ENCODE measurements at places on chromosomes 2 and 18.
A peak's percentile ranks its signal among the peaks of the same experiment; 100 is the strongest.

DNA sequence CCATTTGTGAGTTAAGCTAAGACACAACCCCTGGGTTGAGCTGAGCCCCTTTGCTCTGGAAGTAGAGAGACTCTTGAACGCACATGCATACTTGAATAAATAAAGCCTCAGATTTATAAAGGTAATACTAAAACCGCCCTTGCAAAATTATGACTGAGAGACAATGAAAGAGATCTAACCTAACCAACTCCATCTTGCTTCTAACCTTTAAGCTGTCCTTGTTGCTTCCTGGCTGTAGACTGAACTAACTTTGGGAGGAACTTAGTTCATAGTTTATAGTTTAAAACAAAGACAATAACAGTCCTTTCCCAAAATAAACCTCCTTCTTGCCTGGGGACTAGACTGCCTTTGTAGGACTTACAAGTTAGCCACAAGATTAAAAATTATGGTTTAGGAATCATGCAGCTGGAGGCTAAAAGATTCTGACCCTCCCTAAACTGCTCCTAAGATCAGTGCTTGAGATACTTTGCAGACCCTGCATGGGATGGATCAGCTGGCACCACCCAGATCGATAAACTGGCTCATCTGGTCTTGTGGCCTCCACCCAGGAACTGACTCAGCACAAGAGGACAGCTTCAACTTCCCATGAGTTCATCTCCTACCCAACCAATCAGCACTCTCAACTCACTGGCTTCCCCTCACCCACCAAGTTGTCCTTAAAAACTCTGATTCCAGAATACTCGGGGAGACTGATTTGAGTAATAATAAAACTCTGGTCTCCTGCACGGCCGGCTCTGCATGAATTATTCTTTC is 240.2 kb upstream of the SLC14A2 start:
- no peak for DNase-seq

DNA sequence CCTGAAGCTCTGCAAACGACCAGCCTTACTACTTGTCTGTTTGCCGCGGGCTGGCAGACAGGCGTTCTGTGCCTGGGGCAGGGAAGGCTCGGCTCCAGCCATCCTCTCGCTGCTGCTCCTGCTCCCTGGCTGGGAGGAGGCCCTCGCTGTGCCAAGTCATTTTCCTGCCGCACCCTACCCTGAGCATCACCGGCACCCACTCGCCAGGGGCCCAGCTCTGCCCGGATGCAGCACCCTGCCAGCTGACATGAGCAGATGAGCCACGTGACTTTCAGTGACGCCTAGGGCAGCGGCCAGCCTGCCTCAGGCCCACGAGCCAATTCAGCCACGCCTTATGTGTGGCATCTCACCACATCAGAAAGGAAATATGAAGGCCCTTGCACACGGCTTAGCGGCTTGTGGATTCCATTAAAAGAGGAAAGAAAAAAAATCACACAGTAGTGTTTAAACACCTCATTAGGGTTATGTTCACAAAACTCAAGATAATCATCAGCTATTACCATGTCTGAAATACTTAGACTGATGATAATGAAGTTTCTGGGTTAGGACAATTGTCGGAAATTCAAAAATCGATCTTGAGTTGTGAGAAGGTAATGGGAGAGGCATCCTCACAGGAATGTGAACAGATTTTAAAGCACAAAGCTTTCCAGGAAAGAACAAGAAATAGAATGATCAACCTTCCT is 250.5 kb downstream of the TWIST2 start:
- no peak for DNase-seq

DNA sequence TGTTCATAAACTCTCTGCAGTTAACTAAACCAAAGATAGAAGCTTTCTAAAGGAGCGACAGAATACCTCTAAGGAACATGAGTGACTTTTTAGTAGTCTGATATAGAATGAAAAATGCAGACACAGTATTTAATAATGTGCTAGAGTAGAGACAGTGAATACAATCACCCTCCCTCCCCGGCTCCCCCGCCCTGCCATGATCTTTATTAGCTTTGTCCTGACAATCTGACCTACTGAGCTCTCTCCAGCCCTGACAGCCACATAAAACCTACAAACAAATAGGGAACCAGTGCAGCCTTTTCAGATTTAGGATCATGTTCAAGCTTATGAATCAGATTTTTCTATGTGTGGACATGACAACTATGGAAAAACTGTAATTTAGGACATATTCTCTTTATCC is 777.6 kb upstream of the FANCL start:
- no peak for DNase-seq

DNA sequence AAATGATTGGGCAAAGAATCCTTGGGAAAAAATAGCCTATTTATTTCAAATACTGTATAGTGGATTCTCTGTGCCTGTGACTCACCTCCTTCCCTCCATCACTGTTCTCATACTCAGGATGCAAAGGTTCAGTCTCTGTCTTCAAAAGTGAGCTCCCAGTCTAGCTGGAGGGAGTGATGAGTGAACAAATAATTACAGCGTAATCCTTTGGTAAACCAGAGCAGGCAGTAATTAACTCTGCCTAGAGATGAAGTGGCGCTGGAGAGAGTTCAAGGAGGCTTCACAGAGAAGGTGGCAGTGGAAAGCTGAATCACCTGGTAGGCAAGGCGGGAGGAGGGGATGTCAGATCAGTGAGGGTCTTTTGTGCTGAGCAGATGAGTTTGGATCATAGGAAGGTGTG is 6.5 kb downstream of the DGUOK start:
- DNase-seq: no peak

DNA sequence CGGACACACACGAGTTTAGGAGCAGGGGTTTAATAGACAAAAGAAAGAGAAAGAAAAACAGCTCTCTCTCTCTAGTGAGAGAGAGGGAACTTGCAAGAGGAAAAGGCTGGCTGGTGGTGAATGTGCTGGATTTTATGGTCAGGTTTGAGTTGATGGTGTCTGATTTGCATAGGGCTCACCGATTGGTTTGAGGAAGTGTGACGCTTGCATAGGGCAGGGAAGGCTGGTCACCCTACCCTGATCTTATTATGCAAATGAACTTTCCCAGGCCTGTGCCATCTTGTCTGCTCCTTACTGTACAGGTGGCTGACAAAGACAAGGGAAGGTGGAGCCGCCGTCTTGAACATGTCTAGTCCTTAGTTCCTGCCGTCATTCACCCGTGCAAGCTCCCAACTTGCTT is 408.9 kb downstream of the RIT2 start:
- no peak for DNase-seq

DNA sequence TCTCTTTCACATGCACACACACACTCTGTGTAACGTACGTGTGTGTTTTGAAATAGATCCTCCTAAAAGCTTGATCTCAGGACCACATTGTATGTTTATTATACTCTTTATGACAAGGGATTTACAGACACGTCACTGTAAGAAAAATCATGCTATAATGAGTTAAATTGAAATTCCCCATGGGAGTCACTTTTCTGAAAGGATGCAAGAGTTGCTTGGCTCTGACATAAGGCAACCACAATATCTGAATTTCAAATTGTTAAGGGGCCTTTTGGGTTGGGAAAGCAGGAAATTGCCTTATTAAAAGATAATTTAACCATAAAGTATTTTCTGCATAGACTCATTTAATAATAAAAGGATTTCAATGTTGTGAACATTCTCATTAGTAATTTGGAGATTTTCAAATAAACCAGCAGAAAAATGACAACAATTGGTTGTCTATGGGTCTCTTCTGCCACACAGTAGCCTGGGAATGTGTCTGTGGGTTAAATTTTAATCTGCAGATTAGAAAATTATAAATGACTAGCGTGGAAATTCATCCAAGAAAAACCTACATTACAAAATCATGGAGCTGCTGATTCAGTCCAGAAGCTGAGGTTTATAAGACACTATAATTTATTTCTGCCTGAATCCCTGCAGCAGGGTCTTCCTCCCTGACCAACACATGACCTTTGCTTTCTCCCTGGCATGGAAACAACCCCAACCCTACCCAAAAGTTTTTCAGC is 75.9 kb upstream of the PID1 start:
- no peak for DNase-seq

DNA sequence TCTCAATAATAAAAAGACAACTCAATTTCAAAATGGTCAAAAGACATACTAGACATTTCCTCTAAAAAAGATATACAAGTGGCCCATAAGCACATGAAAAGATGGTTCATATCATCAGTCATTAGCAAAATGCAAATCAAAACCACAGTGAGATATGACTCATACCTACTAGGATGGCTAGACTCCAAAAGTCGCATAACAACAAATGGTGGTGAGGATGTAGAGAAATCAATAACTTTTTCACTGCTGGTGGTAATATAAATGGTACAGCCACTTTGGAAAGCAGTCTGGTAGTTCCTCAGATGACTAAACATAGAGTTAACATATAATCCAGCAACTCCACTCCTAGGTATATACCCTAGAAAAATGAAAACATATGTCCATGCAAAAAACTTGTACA is 242.3 kb upstream of the NOL4 start:
- DNase-seq: no peak

GRCh38 chr2:176936410-176936809 is 276.2 kb upstream of the HNRNPA3 start:
- no peak for DNase-seq

GRCh38 chr2:127095784-127096183 is 11.2 kb downstream of the BIN1 start:
- no peak for DNase-seq

DNA sequence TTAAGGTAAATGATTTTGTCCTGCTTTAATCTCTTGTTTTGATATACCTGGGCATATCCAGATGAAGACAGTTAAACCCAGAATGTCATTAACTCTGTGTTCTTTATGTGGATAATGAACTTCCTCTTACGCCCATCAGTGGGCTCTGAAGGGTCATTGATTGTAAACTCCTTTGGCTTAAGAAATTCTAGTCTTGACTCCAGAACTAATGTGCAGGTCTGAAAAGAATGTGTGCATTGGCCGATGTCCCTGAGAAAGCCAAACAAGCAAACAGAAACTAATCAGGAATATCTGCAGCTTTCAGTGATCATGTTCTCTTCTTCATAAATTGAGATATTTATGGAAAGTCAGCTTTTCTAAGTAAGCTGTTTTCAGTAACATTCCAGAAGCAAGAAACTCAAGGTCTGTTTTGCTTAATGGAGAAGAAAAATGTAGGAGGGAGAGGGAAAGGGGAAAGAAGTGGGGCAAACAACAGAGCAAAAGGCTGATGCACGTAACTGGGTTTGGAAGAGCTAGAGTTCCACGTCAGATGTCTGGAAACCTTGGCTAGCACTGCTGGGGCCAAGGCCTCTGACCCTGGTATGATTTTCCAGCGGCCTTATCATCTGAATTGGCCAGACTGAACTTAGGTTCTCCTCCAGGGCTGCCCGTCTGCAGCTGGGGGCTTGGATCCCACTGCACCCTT is 61.3 kb upstream of the FHL2 start:
- no peak for DNase-seq

- peak; percentile 45 for DNase-seq
Measured at GRCh38 chr2:72605836-72606442, 219.9 kb downstream of the EXOC6B start.

DNA sequence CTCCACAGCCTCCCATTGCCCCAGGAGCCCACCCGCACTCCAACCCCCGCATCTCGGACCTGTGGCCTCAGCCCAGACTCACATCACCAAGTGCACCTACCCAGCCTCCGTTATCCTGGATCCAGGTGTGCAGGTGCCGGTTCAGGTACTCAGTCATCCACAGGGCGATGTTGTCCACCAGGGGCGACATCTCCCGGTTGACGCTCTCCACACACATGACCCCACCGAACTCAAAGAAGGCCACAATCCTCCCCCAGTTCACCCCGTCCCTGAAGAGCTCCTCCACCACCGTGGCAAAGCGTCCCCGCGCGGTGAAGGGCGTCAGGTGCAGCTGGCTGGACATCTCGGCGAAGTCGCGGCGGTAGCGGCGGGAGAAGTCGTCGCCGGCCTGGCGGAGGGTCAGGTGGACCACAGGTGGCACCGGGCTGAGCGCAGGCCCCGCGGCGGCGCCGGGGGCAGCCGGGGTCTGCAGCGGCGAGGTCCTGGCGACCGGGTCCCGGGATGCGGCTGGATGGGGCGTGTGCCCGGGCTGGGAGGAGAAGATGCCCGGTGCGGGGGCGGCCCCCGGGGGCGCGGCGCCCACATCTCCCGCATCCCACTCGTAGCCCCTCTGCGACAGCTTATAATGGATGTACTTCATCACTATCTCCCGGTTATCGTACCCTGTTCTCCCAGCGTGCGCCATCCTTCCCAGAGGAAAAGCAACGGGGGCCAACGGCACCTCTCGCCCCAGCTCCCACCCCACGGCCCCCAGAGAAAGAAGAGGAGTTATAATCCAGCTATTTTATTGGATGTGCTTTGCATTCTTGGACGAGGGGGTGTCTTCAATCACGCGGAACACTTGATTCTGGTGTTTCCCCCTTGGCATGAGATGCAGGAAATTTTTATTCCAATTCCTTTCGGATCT is 1.3 kb downstream of the BCL2 start:
- peak; percentile 76 for DNase-seq

DNA sequence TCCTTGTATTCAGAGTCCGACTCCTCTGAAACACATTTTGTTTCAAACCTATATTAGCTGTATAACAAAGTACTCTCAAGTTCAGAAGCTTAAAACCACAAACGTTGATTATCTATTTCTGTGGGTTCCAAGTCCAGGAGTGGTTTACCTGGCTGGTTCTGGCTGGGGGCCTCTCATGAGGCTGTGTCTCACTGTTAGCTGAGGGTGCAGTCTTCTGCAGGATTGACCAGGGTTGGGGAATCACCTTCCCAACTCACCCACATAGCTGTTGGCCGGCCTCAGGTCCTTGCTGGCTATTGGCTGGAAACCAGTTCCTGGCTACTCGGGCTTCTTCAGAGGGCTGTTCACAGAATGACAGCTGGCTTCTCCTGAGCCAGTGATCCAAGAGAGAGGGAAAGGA is 18.0 kb upstream of the ATIC start:
- DNase-seq: no peak

DNA sequence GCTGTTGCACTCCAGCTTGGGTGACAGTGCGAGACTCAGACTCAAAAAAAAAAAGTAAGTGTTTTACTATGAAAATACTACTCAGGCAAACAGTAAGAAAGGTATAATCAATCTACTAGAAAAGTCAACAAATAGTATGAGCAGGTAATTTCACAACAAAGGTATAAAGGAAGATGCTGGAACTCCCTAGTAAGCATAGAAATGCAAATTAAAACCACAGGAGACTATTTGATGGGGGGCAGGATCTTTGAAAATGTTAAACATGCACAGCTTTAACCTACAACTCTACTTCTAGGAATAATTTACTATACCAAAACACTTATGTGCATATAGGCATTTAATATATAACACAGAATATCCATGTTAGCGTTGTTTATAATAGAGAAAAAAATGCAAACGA is 24.3 kb upstream of the TNFAIP6 start:
- DNase-seq: no peak

DNA sequence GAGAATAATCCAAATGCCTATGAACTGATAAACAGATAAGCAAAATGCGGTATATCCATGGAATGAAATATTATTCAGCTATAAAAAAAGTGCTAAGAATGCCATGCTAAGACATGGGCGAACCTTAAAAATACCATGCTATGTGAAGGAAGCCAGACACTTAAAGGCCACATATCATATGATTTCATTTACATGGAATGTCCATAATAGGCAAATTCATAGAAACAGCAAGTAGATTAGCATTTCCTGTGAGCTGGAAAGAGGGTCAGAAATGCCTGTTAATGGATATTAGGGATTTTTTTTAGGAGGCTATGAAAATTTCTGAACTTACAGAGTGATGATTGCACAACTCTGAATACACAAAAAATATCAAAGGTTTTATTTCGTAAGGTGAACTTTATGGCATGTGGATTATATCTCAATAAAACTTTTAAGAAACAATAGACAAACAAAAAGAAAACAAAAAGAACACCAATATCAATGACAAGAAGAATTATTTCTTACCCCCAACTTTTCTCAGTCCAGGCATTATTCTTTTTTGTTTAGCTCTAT is 1207.7 kb downstream of the SUCLG1 start:
- DNase-seq: no peak
